ENCODE measurements at places on chromosomes 6 and 20.

- DNase-seq: no peak
Measured at GRCh38 chr6:98711380-98711779, 123.0 kb upstream of the POU3F2 start.

- DNase-seq: no peak
Measured at GRCh38 chr6:14189074-14189473, 71.5 kb downstream of the CD83 start.

- DNase-seq: no peak
Measured at GRCh38 chr6:3654436-3654835, 97.1 kb downstream of the PXDC1 start.

GRCh38 chr6:164294047-164294784 is 879.7 kb downstream of the QKI start:
- no peak for DNase-seq

GRCh38 chr6:25875563-25875905 is 1.5 kb upstream of the SLC17A3 start:
- no peak for DNase-seq

DNA sequence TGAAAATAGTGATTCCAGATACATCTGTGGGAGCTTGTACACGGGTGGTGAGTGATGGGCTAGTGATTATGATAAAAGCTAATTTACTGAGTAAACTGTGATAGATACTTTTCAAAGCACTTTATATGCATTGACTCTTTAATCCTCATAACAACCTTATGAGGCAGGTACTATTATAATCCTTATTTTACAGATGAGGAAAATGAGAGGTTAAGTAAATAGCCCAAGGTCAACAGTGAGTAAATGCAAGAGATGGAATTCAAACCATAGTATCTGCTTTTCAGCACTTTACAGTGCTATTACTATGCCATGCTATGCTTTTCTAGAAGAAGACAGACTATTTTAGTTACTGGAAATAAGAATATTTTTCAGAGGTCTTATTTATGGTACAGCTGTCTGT is 320.9 kb upstream of the CITED2 start:
- DNase-seq: no peak

DNA sequence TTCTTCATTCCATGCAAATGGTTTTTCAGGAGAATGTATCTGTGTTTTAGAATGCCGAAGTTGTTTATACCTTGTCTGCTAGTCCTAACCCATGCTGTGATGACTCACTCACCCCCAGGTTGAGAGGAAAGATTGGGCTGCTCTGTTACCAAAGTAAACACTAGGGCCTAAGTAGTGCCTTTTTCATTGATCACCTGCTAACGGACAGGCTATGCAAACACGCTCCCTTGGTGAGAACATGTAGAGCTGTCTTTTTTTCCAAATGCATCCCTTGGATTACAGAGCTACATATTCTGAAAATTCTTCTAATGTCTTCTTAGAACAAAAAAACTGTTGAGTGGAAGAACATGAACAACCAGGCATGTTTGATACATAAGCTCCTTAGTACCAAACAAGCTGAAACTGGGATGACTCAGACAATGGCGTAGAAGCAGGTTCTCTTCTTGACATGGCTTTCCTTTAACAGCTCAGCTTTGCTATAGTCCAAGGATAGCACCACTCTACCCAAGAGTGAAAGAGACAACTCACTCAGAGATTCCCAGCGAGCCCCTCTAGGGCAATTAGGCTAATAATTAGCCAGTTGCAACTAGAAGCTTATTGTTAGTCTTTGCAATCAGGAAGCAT is 20.5 kb downstream of the PERP start:
- no peak for DNase-seq

- no peak for DNase-seq
Measured at GRCh38 chr6:121639021-121639420, 203.6 kb downstream of the GJA1 start.

GRCh38 chr6:126945812-126946360 is 172.6 kb upstream of the RSPO3 start:
- DNase-seq: no peak

DNA sequence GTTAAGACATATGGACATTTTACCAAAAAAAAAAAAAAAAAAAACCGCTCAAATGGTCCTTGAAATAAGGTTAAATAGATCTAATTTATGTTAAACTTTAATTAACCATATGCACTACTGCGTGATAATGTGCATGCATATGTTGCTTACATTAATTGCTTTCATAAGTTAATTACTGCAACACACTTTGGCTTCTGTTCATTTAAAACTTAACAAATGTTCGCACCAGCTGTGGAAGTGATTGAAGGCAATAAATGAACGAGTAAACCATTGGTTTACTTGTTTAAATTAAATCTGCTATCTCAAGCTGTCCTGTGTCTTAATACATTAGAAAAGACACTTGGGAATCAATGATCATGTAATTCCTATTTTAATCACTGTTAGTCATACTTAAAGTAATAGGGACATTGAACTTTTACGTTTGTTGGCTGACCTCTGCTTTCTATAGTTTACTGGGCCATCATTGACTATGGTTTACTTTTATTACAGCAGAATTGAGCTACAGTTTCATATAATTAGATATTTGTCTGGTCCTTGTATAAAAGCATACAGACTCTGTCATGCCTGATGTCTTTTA is 294.7 kb downstream of the KHDC1L start:
- DNase-seq: no peak

DNA sequence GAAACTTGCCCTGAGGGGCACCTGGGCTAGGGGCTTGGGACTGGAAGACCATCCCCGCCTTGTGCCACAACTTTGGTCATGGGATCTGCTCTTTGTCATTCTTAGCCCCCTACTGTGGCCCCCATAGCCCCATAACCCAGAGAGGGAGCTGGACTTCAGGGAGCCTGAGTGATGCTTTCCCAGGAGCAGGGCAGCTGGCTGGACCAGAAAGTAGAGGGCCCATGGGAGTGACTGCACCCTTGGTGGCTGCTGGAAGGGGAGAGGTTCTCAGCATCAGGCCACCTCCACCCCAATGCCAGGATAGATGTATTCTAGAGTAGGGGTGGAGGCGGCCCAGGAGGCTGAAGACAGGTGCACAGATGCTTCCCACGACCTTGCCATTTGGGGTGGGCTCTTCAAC is 5.8 kb upstream of the FAM83D start:
- no peak for DNase-seq

DNA sequence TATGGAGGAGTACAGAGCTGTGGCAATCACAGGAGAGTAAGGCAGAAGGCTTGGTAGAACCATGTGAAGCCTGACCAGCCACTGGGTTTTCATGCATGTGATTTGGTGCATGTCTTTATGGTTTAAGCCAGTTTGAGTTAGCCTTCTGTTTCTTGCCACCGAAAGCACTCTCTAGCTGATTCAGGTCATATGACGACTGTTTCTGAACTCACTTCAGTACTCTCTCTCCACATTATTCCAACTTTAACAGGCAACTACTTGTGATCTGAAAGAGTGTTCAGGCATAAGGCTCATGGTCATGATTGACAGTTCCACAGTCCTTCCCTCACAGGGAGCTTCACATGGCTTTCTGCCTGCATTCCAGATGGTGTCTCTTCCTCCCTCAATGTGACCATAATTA is 63.3 kb upstream of the TAB2 start:
- DNase-seq: no peak

GRCh38 chr6:129153257-129153656 is 270.3 kb downstream of the LAMA2 start:
- no peak for DNase-seq

- no peak for DNase-seq
Measured at GRCh38 chr20:35005463-35005961, 49.8 kb downstream of the MYH7B start.

DNA sequence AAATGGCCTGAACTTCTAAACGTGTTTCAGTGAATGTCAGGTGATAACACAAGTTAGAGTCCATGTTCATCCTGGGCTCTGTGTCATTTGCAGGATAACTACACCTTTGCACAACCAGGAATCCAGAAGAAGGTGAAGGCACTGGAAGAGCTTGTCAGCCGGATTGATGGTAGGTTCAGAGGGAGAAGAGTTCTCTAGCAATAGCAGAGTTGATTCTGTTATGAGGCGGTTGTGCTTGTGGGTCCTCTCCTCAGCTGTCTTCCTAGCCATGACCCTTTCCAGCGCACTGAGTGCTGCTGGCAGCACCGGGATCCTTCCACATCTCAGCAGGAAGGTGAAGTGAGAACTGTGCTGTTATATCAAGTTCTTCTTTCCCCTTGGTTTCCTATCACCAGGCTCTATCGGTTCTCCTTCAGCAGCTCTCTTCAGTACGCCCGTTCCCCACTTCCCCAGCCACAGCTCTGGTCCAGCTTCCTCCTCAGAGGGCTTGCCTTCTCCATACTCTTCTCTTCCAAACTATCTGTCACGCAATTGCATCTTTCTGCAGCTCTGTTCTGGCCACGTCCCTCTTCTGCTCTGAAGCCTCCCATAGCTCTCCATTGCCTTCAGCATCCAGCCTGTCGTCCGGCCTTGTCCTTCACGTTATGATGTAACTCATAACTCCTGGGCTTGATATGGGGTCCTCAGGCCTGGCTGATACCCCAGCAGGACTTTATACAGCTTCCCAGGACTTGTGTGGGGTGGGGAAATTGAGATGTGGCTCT is 39.9 kb upstream of the RNF8 start:
- DNase-seq: no peak

GRCh38 chr6:20109526-20109925 is 102.7 kb downstream of the MBOAT1 start:
- DNase-seq: no peak

DNA sequence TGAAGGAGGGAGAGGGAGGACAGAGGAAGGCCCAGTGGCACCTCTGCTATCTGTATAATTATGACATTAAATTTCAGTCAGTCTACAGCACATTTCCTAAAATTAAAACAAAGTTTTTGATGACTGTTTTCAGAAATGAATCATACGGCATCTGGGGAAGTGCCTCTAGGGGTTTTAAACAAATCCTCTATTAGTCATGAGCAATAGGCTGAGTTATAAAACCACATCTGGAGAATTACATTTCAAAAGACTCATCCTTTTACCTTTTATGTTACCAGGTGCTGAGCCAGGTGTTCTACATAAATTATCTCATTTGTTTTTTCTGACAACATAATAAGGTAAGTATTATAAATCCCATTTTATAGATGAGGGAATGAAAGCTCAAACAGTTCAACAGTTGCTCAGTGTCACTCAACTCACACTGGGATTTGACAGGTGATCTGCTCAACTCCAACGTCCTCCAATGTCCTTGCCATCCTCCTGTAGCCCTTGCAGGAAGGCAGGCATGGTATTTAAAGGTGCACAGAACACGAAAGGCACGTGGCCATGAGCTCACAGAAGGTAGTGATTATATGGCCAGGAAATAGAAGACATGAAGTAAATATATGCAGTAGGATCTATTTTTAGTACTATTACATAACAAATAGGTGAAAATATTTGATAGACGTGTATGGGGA is 184.2 kb upstream of the MAN1A1 start:
- no peak for DNase-seq

- DNase-seq: no peak
Measured at GRCh38 chr6:38555606-38556005, 84.1 kb downstream of the BTBD9 start.

DNA sequence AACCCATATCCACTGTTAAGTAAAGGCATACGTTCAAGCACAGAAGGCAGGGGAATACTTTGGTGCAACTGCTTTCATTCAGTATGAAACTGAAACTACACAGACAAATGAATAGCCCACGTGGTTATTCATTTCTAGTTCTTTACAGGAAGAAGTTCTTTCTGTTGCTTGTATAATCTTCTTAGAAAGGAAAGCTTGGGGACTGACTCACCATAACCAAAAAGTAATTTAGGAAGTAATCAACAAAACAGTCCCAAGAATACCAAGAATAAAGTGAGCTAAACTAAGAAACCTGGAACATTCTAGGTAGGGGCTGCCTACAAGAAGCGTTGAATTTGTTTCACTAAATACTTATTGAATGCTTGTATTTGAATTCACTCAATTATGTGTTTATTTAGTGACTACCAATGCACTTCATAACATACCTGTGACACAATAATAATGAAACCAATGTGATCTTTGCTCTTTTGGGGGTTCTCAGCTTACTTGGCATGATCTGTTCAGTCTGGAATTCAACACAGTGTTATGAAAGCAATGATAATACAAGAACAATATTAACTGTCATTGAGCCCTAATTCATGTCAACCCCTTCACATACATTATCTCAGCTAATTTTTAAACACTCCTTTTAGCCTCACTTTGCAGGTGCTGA is 25.1 kb upstream of the KIAA0408 start:
- DNase-seq: no peak

- no peak for DNase-seq
Measured at GRCh38 chr20:41334443-41335421, 5.9 kb upstream of the LPIN3 start.

- no peak for DNase-seq
Measured at GRCh38 chr20:39057911-39058310, 95.8 kb downstream of the DHX35 start.

DNA sequence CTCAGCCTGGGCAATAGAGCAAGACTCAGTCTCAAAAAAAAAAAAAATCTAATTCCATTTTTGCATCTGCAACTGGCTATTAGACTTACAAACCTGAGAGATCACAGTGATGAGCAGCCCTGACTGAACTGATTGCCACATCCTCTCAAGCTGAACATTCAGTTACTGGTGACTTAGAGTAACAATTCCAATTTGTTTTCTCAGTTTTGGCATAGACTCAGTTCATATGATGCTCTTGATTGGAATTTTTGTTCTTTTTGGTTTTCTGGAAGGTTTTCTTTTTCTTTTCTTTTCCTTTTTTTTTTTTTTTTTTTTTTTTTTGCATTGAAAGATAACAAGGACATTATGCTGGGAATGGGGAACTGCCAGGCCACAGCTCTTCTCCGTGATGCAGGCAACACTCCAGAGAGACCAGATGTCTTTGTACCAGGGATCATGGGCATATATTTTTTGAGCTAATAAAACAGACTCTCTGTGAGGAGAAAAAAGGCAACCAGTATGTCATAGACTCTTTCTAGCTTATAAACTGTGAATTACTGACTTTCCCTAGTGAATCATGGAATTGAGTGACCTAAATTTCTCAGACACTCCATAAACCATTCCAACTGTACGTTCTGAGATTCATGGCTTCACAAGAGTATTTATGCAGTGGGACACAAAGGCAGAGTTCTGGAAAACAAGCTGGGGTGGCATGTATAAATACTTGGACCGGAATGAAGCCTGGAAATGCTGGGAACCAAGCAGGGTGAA is 86.0 kb upstream of the SLC2A12 start:
- DNase-seq: no peak

DNA sequence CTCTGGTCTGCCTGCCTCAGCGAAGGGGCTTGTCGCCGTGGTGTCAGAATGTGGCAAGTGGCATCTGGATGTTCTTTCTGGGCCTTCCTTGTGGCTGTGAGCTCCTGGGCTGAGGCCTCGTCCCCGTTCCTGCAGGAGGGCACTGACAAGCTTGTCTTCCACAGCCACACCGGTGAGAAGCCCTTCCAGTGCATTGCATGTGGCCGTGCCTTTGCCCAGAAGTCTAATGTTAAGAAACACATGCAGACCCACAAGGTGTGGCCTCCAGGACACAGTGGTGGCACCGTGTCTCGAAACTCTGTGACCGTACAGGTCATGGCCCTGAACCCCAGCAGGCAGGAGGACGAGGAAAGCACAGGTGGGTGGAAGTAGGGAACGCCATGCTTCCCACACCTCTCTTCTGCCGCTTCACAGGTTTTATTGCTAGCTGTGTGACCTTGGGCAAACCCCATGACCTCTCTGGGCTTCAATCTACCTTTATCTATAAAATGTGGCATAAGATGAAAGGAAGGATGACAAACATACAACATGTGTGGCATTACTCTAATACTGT is 30.0 kb downstream of the ZNF341 start:
- no peak for DNase-seq
